ENCODE measurements at places on chromosomes 12 and 14. TPM values are rescaled to one million over a fixed set of nuclear protein-coding genes. Genes with fewer than 3 reads are reported as not detected.
A peak's percentile ranks its signal among the peaks of the same experiment; 100 is the strongest.

Gene FGFR1OP2
- 44.6 TPM for total RNA-seq

DNA sequence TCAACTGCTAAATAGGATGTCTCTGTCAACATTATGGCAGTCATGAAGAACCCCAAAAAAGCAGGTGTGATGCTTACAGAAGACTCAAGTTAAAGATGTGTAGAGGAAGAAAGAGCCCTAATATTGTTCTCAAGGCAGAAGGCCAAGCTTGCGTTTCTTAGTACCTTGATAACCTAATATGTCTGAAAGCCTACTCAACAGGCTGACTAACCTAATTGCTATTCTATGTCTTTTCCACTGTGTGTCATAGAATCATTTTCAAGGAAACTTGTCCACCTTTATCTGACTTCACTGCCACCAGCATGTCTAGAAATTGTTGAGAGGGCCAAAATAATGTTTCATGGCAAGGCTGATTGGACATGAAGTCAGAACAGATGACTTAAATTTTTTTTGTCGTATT, 373.2 kb downstream of the BTG1 start:
- peaks cover 17% of the 10 kb centered on the region for H3K4me1 ChIP-seq
- H3K36me3 ChIP-seq, result peaks cover 4% of the 10 kb centered on the region
- DNase-seq, result no peak
- no peaks in the 10 kb centered on the region for H3K27me3 ChIP-seq
- no peak overlapping the region for H3K4me3 ChIP-seq

Gene SCARB1
- total RNA-seq, result 48.2 TPM

Gene BATF
- not detected for total RNA-seq

GRCh38 chr14:105475269-105476096, 862 bp downstream of the CRIP2 start:
- H3K36me3 ChIP-seq, result no peaks in the 10 kb centered on the region
- no peak overlapping the region for H3K27ac ChIP-seq
- H3K27me3 ChIP-seq, result no peaks in the 10 kb centered on the region
- peak overlapping the region; percentile 64 for H3K4me3 ChIP-seq
- peaks cover 9% of the 10 kb centered on the region for H3K4me1 ChIP-seq

Gene ESR2
- 0.29 TPM for total RNA-seq

GRCh38 chr14:21852061-21852664, 178.5 kb upstream of the OR4E1 start:
- H3K4me3 ChIP-seq, result no peak overlapping the region
- DNase-seq, result peak; percentile 55
- H3K27me3 ChIP-seq, result peaks cover 93% of the 10 kb centered on the region

GRCh38 chr12:66352197-66352596, 49.9 kb downstream of the HELB start:
- H3K27me3 ChIP-seq, result no peaks in the 10 kb centered on the region
- DNase-seq, result peak; percentile 41
- no peaks in the 10 kb centered on the region for H3K36me3 ChIP-seq
- no peak overlapping the region for H3K4me3 ChIP-seq
- no peak overlapping the region for H3K27ac ChIP-seq

Gene AP5M1
- 32.6 TPM for total RNA-seq

DNA sequence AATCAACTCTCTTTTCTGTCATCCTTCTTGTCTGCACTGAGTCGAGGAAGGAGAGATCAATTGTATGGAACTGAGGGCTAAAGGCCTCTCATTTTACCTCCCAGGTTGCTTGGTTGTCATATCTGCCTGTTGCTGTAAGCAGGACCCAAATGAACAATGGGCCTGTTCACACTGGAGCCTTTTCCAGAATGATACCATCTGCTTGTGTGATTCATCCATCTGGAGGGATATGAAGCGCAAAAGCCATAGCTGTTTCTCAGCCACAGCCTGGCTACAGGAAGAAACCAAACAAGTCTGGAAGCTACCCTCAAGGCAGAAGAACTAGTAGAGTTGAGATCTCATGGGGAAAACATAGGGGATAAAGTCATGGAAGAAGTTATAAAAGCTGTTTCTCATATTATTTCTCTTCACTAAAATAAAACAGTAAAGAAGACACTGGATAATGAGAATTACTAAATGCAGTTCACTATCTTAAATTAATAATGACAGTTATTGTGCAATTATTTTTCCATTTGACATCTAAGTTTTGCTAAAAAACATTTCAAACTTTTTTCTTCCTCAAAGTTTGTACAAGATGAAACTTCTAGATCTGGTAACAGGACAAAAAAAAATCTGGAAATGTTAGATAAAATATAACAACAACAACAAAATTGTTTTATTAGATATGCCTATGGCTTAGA, 106.3 kb downstream of the SPTSSA start:
- DNase-seq, result peak; percentile 67
- no peaks in the 10 kb centered on the region for H3K27me3 ChIP-seq
- peaks cover 30% of the 10 kb centered on the region for H3K4me1 ChIP-seq

- H3K4me3 ChIP-seq, result no peak overlapping the region
- no peaks in the 10 kb centered on the region for H3K36me3 ChIP-seq
- no peaks in the 10 kb centered on the region for H3K27me3 ChIP-seq
Measured at GRCh38 chr14:67852926-67853604, 33.5 kb downstream of the RAD51B start.

Gene G2E3
- total RNA-seq, result 34.1 TPM

GRCh38 chr12:3218228-3219171, 141.3 kb downstream of the TSPAN9 start:
- peaks cover 28% of the 10 kb centered on the region for H3K4me1 ChIP-seq
- H3K27me3 ChIP-seq, result no peaks in the 10 kb centered on the region
- peak; percentile 87 for DNase-seq
- H3K27ac ChIP-seq, result peak overlapping the region; percentile 95

DNA sequence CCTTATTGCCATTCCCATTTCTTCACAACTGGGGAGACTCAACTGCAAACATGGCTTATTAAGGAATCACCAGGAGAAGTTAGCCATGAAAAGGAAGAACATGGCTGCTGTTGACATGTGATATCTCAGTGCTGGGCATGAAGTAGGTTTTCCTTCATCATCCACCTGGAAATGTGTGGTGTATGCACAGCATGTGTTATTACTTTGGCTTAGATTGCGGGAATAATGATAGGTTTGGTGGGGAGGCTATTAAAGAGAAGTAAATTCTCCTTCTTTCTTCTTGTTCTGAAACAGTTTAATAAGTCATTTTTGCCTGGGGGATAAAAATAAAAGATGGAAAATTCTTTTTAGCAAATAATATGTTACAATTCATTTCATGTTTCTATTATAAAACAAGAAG, 23.7 kb upstream of the CLEC14A start:
- peaks cover 37% of the 10 kb centered on the region for H3K4me1 ChIP-seq
- H3K36me3 ChIP-seq, result no peaks in the 10 kb centered on the region
- peak overlapping the region; percentile 79 for H3K27ac ChIP-seq
- H3K4me3 ChIP-seq, result no peak overlapping the region

Gene SLC6A12
- total RNA-seq, result not detected

DNA sequence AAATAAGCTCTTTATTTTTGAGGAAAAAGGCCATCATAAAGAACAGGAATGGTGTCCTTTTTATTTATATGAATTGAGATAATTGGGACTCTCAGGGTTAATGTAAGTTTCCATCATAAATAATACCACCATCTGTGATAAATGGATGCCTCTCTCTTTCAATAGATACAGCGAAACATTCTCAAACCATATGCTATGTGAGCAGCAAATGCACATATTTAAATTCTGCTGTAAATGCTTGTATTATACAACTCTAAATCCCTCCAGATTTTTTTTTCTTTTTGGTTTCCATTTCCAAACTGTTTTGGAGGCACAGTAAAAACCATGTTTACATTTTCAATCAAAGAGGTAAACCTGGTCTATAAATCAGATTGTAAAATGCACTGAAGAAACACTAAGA, 132.3 kb downstream of the TMEM132C start:
- no peaks in the 10 kb centered on the region for H3K4me1 ChIP-seq
- no peak overlapping the region for H3K4me3 ChIP-seq
- no peaks in the 10 kb centered on the region for H3K36me3 ChIP-seq
- no peaks in the 10 kb centered on the region for H3K27me3 ChIP-seq
- no peak for DNase-seq
- H3K27ac ChIP-seq, result no peak overlapping the region

Gene TPPP2
- total RNA-seq, result not detected

- H3K4me3 ChIP-seq, result no peak overlapping the region
- no peaks in the 10 kb centered on the region for H3K4me1 ChIP-seq
- H3K36me3 ChIP-seq, result no peaks in the 10 kb centered on the region
- no peaks in the 10 kb centered on the region for H3K27me3 ChIP-seq
- no peak for DNase-seq
Measured at GRCh38 chr14:36398463-36399291, 78.2 kb upstream of the MBIP start.

Gene TSPAN9
- 12.6 TPM for total RNA-seq

DNA sequence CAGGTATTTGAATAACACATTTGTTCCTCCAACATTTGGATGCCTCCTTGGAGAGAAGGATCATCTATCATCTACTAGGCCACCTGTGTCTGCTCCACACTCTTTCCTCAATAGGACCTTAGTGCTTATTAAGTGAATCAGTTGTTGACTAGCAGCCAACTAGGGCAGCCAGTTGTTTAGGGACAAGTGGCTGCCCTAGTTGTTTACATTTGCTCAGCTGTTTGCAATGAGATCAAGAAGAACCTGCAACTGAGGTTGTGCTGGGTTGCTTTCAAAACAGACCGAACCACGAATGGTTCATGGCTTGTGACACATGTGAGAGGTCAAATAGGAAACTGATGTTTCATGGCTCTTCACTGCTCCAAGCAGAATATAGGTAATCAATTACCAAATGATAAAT, 53.8 kb downstream of the TMCC3 start:
- H3K36me3 ChIP-seq, result no peaks in the 10 kb centered on the region
- no peaks in the 10 kb centered on the region for H3K4me1 ChIP-seq
- H3K27ac ChIP-seq, result no peak overlapping the region
- no peak for DNase-seq
- no peak overlapping the region for H3K4me3 ChIP-seq

Gene BHLHE41
- total RNA-seq, result 3.4 TPM

DNA sequence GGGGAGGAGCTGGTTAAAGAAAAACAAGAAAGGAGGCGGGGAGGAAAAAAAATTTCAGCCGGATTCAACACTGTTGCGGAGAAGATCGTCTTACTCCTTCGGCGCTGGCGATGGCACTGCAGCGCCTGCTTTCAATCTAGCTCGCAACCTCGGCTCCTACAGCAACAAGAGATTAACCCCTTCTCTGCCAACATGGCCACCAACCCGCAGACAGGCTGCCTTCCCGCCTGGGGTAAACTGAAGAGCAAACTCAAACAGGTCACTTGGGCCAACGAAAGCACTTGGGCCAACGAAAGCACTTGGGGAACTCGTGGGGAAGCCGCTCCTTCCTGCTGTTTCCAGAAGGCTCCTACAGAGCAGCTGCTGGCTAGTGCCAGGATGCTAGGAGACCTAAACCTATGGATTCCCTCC, 73.7 kb downstream of the CIT start:
- DNase-seq, result no peak
- H3K27ac ChIP-seq, result no peak overlapping the region
- no peaks in the 10 kb centered on the region for H3K27me3 ChIP-seq
- peaks cover 6% of the 10 kb centered on the region for H3K36me3 ChIP-seq
- H3K4me3 ChIP-seq, result no peak overlapping the region

Gene AMN
- total RNA-seq, result 0.29 TPM

All from MCF 10A (cell line).